Cortex of kidney (tissue), 1 donor: ENCODE measurements at places on chromosomes 7 and 10.

DNA sequence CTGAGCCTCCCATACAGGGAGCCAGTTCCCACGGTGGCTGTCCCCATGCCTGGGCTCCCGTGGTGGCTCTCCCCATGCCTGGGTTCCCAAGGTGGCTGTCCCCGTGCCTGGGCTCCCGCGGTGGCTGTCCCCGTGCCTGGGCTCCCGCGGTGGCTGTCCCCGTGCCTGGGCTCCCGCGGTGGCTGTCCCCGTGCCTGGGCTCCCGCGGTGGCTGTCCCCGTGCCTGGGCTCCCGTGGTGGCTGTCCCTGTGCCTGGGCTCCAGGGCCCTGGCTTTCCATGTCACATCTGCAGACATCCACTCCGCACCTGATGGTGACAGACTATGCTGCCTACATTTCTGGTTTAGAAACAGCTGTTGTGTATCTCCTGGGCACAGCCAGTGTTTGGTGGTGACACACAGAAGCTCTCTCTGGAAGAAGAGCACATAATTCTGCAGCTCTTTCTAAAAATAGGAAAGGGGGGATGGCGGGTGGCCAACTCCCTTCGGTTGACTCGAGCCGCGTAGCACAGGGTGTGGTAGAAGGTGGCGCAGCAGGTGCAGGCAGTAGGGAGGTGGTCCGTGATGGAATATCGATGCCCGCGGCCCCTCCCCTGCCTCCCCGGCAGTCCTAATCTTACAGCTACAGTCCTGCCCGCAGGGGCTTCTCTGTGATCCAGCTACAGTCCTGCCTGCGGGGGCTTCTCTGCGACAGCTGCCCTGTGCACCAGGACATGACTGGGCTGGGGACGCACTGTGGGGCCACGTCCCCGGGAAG is 251.2 kb downstream of the DNAJB6 start:
- DNase-seq = no peak

- no peak for DNase-seq
These were observed 96.4 kb downstream of the CCSER2 start for GRCh38 chr10:84424731-84425167.

DNA sequence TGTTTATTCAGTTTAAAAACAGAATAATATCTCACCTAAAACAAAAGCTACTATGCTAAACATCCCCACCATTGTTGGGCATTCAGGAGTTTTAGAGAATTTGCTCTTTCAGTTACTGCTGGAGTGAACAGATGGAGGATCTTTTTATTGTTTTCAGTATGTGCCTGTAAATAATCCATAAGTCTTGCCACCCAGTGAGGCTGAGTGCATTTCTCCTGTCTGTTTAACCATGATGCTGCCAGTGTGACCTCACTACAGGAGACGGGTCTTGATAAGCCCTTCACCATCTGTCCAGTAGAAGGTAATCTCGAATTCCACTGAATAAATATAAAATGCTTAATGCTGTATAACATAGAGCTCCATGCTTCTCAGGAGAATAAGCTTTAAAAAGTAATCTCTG is 430.9 kb downstream of the POM121L12 start:
- DNase-seq = no peak

GRCh38 chr10:101073631-101074030 is 11.8 kb downstream of the KAZALD1 start:
- DNase-seq = no peak

DNA sequence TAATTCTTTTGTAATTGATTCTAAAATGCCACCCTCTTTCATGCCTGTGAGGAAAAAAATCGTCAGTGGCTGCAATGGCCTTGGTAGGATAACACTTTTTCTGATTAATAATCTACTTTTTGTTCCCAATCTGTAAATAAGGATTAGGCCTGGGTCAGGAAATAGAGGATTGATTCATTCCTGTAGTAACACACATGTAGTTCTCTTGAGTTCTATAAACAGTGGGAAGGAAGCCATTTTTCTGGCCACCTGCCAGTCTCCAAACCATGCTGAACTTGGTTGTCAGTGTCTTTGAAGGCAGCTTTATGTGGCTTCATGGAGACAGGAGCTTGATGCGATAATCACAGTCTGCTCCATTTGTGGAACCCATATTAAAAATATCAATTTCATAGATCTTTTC is 169.3 kb upstream of the NFE2L3 start:
- DNase-seq = no peak

- no peak for DNase-seq
These were observed 132.5 kb upstream of the UNC5B start for GRCh38 chr10:71079761-71080380.

GRCh38 chr10:34854147-34854601 is 39.1 kb upstream of the PARD3 start:
- no peak for DNase-seq

- DNase-seq = no peak
These were observed 113.5 kb downstream of the KLF6 start for GRCh38 chr10:3671386-3671955.

DNA sequence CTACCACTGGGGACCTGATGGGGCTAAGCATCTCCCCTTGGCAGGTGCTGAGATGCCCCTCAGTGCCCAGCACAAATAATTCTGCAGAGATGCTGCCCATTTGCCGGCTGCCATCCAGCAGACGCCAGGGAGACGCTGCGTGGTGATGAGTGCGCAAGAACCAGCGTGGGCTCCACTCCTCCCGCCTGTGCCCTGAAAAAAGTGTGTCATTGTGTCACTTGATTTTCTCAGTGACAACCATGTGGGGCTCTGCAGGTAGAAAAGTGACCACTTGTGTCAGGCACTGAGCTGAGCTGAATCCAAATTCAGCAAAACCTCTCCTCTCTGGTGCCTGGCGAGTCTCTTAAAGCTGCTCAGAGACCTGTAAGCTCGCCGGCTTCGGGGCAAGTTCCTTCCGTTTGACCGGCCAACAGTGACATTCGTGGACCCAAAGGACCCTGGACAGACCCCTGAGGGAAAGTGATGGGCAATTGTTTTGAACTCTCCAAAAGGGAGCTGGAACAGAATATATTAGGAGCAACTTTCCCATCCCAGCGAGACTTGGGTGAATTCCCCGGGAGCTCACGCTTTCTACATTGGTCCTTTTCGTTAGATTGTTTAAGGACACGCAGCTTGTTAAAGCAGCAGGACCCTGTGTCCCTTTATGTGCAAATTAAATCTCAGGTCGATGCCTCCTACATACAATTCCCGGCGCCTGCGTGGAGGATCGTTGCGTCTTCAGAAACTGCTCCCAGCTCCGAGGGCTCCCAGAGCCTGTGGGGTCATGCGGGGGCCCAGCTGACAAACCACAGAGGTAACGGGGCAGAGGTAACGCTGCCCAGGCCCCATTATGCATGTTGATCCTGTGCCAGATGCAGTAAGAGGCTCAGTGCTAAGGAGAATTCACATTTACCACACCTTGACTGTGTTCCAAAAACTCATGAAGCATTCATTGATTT is 332.7 kb downstream of the ADARB2 start:
- DNase-seq = no peak

DNA sequence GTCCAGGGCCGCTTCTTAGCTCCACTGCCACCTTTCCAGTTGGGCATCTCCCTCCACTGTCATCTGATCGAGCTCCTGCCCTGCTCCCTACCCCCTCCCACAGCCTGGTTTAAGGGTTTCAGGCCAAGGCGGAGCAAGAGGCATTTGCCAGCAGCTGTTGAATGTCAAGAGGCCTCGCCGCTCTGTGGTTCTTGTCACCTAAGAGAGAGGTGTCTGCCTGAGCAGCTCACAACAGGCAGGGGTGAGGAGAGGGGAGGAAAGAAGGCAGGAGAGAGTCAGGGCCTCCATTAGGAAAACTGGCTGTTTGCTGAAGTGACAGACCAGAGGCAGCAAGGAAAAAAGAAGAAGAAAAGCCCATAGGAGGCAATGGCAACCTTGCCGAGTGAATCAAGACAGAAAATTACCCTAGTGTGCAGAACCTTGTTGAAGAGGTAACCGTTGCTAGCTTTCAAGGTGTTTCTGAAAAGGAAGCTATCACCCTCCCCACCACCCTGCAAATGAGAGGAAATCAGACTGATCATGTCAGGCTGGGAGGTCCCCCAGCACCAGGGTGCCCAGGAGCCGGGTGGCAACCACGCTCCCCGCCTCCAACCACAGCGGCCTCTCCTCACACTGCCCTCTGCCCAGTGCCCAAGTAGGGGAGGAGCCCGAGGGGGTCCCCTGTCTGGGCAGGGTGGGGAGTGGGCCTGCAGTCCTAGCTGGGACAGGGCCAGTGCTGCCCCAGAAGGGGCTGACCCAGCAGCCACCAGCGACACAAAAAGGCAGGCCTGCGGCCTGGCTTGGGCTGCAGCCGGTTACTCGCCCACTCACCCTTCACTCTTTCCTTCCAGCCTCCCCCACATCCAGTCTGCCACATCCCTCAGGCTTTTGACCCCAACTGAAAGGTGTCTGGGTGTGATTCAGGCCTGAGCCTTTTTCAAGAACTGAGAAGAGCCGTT is 7.1 kb downstream of the GATA3 start:
- DNase-seq = no peak

GRCh38 chr7:112416127-112416526 is 34.1 kb upstream of the IFRD1 start:
- no peak for DNase-seq

GRCh38 chr10:116810120-116810500 is 39.2 kb upstream of the ENO4 start:
- no peak for DNase-seq

GRCh38 chr10:86056672-86057071 is 309.9 kb downstream of the GRID1 start:
- DNase-seq = no peak

GRCh38 chr7:102833343-102833742 is 79.5 kb upstream of the LRRC17 start:
- DNase-seq = no peak

- no peak for DNase-seq
These were observed 123.7 kb downstream of the IMMP2L start for GRCh38 chr7:111438369-111439289.

GRCh38 chr7:121638286-121638685 is 234.7 kb upstream of the PTPRZ1 start:
- DNase-seq = no peak

DNA sequence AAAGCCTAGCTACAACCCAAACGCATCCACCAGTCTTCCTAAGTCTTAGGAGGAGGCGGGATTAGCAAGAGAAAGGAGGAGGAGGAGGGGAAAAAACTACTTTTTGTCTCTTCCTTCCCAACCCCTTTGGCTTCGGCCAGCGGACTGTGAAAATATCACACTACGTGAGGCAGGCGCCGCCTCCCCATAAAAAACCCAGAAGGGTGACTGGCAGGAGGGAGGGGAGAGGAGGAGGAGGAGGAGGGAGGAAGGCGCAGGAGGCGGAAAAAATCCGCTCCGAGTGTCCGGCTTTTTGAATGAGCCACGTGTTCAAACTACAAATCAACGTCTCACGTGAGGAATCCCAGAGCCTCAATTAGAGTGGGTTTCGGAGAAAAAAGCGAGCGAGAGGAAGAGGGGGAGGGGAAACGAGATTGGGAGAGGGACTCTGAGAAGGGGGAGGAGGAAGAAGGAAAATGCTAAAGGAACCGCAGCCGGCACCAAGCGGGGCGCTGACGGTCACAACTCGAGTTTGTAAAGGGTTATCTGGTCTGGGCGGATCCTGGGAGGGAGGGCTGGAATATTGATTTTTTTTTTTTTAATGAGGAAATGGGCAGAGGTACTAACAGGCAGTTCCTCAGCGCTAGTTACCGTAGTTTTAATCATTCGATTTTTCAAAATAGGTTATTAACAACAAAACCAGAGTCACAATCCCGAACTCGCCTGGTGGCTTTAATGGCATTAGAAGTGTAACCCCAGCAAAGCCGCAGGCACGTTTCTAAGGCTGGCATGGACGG is at the start of gene IGF2BP3:
Gene IGF2BP3 (minus strand): TSS at position 162 of the 776 bp plus-strand sequence. CDS start 381 bp downstream, outside the sequence.
- no peak for DNase-seq

- DNase-seq = no peak
These were observed 46.5 kb downstream of the C7orf33 start for GRCh38 chr7:148637094-148637493.

- DNase-seq = no peak
These were observed 78.8 kb downstream of the SND1 start for GRCh38 chr7:127730658-127731276.

GRCh38 chr7:28509251-28510025 is 97.1 kb downstream of the CREB5 start:
- DNase-seq = no peak
